ENCODE measurements at places on chromosomes 12 and 14.

GRCh38 chr14:28776482-28777266 lies 10.1 kb downstream of the FOXG1 start:
- no peak for DNase-seq

- no peak for DNase-seq
Measured at GRCh38 chr12:117300174-117300573, 61.3 kb downstream of the NOS1 start.

- DNase-seq = peak; percentile 69
Measured at GRCh38 chr14:24312736-24313507, 1.6 kb downstream of the LTB4R start.

DNA sequence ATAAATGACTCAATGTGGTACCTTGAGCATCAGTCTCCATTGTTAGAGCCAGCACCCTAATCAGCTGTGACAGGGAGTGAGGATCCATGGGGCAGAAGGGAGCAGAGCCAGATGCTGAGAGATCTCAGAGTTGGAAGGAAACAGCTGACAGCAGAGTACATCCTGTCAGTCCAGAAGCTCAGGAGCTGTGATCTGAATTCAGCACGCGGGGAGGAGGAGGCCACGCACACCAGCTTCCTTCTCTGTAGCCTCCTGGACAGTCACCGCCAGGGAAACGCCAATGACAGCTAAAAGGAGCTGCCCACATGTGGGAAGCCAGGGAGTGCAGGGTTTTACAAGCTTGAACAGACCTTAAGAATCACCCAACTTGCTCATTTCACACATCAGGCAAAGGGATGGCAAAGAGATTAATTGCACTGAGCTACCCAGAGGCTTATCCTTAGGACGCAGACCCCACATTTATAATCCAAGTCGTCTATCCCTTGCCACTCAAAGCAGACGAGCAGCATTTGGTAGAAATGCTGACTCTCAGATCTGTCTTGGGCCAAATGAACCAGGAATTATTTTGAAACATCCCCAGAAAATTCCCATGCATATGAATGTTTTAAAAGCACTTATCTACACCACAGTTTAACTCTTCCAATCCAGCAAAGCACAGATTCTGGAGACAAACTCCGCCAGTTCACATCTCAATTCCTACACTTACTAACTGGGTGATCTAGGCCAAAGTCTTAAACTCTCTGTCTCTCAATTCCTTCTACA lies 322.6 kb upstream of the TMTC1 start:
- DNase-seq = no peak

- DNase-seq = no peak
Measured at GRCh38 chr14:71423481-71423880, 508.7 kb upstream of the RGS6 start.

- no peak for DNase-seq
Measured at GRCh38 chr14:63454863-63455622, 88.1 kb downstream of the PPP2R5E start.

All from mesenchymal stem cell (in vitro differentiated cells and primary cell).